ENCODE measurements at places on chromosomes 2 and 18. TPM values are rescaled to one million over a fixed set of nuclear protein-coding genes. Genes with fewer than 3 reads are reported as not detected.

The ABHD1 gene
- total RNA-seq = 0.06 TPM

The SULT1C4 gene
- not detected for total RNA-seq

The HDHD2 gene
- 19.1 TPM for total RNA-seq

The GALNT5 gene
- total RNA-seq = 11.3 TPM

The TDRD15 gene
- total RNA-seq = not detected

The OSBPL6 gene
- 4.1 TPM for total RNA-seq

The FEZ2 gene
- 49.2 TPM for total RNA-seq

The GULP1 gene
- total RNA-seq = 3.2 TPM

The KLHL14 gene
- not detected for total RNA-seq

The RGPD3 gene
- 0.50 TPM for total RNA-seq

The UGT1A4 gene
- 0.34 TPM for total RNA-seq

The C18orf54 gene
- 1.9 TPM for total RNA-seq

The MEP1B gene
- not detected for total RNA-seq

The ALMS1 gene
- 8.0 TPM for total RNA-seq

The GREB1L gene
- total RNA-seq = 0.12 TPM

The IL36G gene
- total RNA-seq = not detected

The IL36A gene
- total RNA-seq = not detected

The EVA1A gene
- total RNA-seq = 19.0 TPM

The EPAS1 gene
- 463 TPM for total RNA-seq

The C1GALT1C1L gene
- total RNA-seq = 0.25 TPM

The POTEF gene
- total RNA-seq = not detected

The CDCA7 gene
- 3.9 TPM for total RNA-seq

The REG1A gene
- total RNA-seq = not detected

The EDAR gene
- total RNA-seq = not detected

The NEU4 gene
- not detected for total RNA-seq

The KCNJ3 gene
- total RNA-seq = not detected

The ANKRD62 gene
- total RNA-seq = not detected

The RAX gene
- not detected for total RNA-seq

The PECR gene
- total RNA-seq = 5.0 TPM

The NT5C1B gene
- total RNA-seq = 0.10 TPM
